Right ventricle myocardium inferior (tissue), 1 donor: ENCODE measurements at places on chromosomes 6 and 20.
A peak's percentile ranks its signal among the peaks of the same experiment; 100 is the strongest.

DNA sequence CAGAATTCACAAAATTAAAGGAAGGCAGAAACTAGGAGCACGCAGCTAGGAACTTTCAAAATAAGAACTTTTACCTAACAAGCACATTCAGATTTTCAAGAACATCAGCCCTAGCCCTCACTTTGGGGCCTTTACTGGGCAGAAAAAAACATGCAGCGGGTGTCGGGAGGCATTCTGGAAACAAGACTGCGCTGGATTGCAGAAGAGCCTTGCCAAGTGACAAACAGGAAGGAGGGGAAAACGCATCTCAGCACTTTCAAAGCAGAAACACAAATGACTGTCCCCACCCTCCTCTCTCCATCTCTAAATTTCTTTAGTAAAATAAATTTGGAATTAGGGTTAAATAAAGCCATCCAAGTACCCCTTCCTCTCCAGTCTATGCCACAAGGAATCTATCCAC lies 74.6 kb upstream of the RREB1 start:
- no peak for DNase-seq

- peak; percentile 72 for DNase-seq
Observed at GRCh38 chr20:18276821-18277220, 11.5 kb upstream of the ZNF133 start.

DNA sequence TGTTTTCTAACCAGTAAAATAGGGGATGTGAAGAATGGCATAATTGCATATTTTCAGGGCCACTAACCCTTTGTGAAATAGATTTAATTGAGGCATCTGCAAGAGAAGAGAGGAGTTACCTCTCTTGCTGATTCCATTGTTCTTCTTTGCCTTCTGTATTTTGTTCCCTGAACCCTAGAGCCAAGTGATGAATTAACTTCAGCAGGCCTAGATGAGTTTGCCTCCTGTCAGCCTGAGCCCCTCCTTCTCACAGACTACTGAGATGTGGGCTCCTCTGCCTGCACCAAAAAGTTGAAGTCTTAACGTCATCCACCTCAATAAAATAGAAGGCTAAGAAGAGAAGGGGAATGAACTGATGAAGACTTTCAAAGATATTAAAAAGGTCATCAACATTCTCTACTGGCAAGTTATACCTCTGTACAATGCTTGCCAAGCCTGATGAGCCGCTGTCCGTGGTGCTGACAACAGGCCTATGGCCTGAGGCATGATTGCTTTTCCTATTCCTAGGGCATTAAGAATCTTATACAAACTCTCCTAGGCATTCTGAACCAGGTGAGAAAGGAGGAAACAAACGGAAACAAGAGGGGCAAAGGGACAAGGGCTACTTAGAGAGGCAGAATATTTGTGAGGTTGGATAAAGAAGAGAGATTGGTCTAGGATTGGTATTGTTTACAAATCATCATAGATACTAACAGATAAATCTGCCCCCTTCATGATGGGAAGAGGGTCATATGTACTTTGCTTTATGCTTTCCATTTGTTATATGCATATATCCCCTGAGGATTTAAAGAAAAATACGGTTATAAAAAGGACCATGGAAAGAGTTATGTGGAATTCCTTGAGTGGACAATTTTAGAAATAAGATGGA lies 46.8 kb downstream of the CD24 start:
- DNase-seq, result no peak

GRCh38 chr6:41449399-41450245 lies 96.6 kb upstream of the FOXP4 start:
- no peak for DNase-seq

DNA sequence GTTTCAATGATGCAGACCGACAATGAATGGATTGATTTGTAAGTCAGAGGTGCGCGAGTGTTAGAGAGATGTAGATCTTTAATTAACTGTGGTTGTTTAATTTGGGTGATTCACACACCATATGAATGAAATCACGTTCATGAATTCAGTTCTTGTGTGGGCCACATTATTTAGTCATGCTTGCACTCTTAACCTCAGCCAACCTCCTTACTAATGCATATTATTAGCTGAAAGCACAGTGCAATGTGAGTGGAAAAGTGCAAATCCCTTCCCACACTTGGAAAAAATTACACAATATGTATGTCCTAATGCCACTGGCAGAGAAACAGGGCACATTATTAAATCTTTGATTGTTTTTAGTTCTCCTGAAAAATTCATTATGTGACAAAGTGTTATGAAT lies 512.5 kb downstream of the BCKDHB start:
- DNase-seq, result no peak

DNA sequence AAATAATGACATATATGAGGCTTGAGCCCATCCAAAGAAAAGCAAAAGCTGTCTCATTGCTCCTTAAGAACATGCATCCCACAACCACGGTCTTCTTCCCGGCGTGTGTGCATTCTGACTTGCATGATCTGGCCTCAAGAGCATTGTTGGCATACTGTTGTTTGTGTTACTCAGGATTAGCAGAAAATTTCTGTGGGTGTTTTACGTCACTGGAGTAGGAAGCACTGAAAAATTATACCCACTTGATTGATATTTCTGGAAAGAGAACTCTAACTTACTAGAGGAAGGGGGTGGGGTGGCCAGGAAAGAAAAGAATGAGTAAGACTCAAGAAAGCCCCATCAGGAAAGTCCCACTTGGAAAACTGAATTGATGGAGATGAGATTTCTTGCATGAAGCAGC lies 326.2 kb upstream of the PRDM1 start:
- no peak for DNase-seq

GRCh38 chr6:112760831-112761230 lies 413.7 kb downstream of the RFPL4B start:
- no peak for DNase-seq

GRCh38 chr6:42049948-42050296 lies 402 bp upstream of the TAF8 start:
- peak; percentile 80 for DNase-seq

DNA sequence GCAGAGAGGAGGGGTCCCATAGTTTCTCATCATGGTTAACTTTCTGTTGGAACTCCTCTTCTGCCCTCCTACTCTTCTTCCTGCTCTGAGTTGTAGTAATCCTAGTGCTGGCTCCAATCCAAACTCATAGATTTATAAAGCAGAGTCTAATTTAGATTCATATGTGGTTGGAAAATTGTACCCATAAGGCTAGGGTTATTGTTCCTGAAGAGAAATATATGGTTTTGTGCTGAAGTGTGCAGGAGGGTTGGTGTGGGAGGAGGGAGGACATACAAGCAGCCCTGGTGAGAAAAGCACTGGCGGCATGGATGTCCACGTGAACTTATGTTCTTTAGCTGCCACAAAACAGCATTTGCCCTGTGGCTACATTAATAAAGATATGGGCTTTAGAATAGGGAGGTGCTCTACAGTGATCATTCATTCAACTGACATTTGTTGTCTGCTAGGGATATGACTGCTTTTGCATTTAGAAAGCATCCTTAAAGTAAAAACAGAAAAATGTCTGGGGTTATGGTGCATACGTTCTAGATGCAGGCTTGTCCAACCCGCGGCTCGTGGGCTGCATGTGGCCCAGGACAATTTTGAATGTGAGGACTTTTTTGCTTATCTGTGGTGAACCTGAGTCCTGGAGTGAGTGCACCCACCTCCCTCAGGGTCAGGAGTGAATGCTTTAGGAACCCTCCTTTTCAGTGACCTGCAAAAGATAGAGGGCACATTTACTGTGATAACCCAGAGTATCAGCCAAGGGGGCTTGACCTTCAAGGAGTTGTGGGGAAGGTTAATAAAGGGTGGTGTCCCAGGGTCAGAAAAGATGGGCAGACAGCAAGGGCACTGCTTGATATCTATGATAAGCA lies 4.1 kb downstream of the HLA-A start:
- no peak for DNase-seq

GRCh38 chr20:36028106-36028808 lies 59.9 kb downstream of the CNBD2 start:
- no peak for DNase-seq

GRCh38 chr6:26194816-26195375 lies 107.7 kb downstream of the HFE start:
- no peak for DNase-seq

DNA sequence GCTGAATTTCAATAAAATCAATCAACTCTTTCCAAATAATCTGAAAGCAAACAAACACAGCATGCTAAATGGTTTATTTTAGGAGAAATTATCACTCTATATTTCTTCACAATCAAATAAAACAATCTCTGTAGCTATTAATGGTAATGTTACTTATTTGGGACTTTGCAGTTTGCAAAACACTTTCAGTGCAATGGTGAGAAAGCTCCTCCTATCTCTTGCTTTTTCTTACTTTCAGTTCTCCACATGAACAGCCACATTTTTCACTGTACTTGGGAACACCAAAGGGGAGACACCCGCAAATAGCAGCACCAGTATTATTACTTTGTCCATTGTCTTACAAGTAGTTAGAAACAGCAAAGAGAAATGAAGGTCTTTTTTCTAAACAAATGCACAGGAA lies 92.4 kb downstream of the DST start:
- DNase-seq, result no peak

GRCh38 chr20:461254-462198 lies 807 bp downstream of the TBC1D20 start:
- DNase-seq, result peak; percentile 77

DNA sequence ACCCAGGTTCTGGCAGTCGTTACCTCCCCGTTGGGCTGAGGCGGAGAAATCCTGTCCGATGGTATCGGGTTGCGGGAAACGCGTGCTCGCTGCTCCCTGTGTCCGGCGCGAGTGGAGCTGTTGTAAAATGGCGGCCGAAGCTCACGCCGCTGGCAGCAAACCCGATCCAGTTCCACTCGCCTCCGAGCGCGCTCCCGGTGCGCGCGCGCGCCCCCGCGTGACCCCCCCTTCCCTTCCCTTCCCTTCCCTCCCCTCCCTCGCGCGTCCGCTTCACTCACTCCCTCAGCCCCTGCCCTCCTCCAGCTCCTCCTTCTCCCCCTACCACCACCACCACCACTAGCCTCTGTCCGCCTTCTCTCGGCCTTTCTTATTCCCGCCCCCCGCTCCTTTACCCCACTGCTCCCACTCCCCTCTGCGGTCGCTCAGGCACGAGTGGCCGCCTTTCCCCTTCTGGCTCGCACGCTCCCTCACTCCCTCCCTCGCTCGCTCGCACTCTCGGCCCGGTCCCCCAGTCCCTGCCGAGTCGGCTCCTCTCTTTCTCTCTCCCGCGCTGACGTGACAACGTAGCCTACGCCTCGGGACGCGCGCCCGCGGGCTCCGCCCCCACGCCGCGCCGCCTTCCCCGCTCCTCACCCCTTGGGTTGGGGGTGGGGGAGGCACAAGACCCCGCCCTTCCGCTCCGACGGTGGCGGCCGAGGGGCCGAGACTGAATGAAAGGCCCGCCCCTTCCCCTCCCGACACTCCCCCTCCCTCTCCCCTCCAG lies at the start of gene SYNCRIP:
TSS of gene SYNCRIP (minus strand) at position 113 of the 763 bp plus-strand sequence. CDS start 1,447 bp downstream, outside the sequence.
- peak; percentile 99 for DNase-seq

DNA sequence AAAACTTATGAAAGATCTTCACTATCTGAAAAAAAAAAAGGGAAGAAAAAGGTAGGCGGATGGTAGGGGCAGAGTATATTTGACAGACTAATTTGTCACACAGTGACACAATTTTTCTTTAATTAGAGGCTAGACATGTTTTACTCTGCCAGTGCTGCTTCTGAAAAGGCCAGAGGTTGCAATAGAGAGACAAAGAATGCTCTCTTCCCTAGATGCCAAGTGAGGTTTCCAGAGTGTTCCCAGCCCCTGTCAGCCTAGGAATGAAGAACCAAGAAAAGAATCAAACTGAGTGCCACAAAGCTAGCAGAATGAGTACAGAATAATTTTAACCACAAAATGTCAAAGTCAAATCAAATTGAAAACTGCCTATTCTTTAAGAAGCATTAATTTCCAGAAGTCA lies 13.0 kb downstream of the PNISR start:
- DNase-seq, result no peak

GRCh38 chr6:145626857-145627256 lies 108.5 kb downstream of the EPM2A start:
- DNase-seq, result no peak
